Smooth muscle cell of trachea (primary cell): ENCODE measurements at places on chromosomes 1 and 21. TPM values are rescaled to one million over a fixed set of nuclear protein-coding genes. Genes with fewer than 3 reads are reported as not detected.

The TAS1R1 gene
- total RNA-seq, result under 0.01 TPM in 1 of 2 replicates, not detected in the other

The FCGR2B gene
- 0.15 TPM in 1 of 2 replicates, not detected in the other for total RNA-seq

The ESRRG gene
- total RNA-seq, result 0.17 and 0.29 TPM in 2 replicates

The HCRTR1 gene
- not detected in 2 replicates for total RNA-seq

The ANKRD45 gene
- total RNA-seq, result 0.29 and 0.83 TPM in 2 replicates

The NSL1 gene
- 40.2 and 50.0 TPM in 2 replicates for total RNA-seq

The MANEAL gene
- 0.15 and 1.8 TPM in 2 replicates for total RNA-seq

The CD5L gene
- not detected in 2 replicates for total RNA-seq

The SPATA21 gene
- total RNA-seq, result 0.17 TPM in 1 of 2 replicates, not detected in the other

The SLC44A3 gene
- 0.58 and 3.1 TPM in 2 replicates for total RNA-seq

The GBP6 gene
- total RNA-seq, result under 0.01 and 0.15 TPM in 2 replicates

The MFAP2 gene
- total RNA-seq, result 16.9 and 26.5 TPM in 2 replicates

The ALX3 gene
- not detected in 2 replicates for total RNA-seq

The SPRR1A gene
- not detected in 2 replicates for total RNA-seq

The FCER1G gene
- 0.58 TPM in 1 of 2 replicates, not detected in the other for total RNA-seq
